ENCODE measurements at places on chromosomes 2 and 18.

- DNase-seq: no peak
These were observed 41.1 kb downstream of the LDAH start for GRCh38 chr2:20781656-20782265.

DNA sequence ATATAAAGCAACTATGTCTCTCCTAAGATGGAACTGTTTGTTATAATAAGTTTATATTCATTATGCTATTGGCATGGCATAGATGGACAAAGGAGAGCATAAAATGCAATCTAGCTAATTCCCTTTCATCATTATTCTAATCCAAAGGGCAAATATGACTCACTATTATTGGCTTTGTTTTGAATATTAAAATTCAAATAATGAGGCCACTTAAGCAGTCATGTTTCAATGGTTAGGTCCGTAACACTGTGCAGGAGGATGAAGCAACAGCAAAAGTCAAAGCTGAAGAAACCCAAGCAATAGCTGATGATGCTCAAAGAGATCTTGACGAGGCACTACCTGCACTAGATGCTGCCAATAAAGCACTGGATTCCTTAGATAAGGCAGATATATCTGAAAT, 177.1 kb downstream of the TRABD2A start:
- no peak for DNase-seq

DNA sequence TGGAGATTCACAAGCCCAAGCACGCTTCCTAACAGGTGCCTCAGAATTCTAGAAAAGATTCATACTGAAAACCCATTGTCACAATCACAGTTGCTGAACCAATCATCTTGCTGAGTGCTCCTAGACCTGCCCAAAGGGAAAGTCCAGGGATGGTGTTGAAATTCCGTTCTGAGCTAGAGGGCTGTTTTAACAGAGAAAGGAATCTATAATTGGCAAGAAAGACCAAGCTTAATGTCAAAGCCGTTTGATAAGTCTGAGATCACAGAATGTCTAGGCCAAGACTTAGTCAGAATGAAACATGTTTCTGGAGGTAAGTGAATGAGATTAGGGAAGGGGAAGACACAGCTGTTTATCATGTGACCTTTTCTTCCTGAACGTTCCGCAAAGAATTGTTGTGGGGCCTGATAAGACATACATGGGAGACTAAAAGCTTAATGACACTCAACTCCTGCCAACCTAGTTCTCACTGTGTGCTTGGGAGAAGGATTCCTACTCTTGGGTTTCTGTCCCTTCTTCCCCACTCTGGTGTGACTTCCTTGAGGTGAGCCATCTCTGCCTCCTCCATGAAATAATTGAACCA, 27.5 kb downstream of the PMAIP1 start:
- no peak for DNase-seq

DNA sequence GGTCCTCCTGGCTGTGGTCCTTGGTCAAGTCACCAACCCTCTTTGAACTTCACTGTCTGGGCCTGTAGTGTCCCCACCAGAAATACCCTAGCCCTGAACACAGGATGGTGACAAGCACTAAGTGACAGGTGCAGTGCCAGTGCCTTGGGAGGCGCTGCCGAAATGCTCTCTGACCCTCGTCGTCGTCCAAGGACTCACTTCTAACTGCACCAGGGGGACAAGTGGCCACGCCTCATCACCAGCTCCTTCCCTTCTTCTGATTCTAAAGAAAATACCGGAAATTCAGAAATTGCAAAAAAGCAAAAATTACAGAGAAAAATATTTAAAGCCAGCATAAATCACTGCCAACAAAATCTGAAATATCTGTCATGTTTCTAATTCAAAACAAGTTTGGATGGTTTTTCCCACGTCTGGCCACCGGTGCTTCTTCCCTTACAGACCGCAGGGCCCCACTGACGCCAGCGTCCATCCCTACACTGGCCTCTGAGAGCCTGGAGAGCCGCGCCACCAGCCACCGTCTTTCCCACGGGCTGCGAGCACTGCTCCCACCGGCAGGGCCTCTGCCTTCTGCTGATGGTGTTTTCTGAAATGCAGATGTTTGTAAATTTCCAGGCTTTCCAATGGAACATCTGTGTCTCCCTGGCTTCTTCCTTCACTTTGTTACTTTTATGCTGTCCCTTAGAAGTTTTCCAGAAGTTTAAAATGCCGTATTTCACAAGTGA, 37.4 kb upstream of the GPC1 start:
- no peak for DNase-seq

- no peak for DNase-seq
These were observed 656.6 kb downstream of the CBLN2 start for GRCh38 chr18:71887509-71887908.

DNA sequence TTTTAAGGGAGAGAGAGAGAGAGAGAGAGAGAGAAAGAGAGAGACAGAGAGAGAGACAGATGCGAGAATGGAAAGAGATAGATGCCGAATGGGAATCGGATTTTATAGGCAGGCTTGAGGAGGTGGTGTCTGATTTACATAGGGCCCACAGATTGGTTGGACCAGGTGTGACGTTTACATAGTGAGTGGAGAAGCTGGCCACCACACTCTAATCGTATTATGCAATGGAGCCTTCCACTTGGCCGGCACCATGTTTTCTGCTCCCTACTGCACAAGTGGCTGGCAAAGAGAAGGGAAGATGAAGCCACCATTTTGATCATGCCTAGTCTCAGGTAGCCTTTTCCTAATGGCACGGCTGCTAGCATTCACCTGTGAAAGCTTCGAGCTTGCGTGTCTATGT, 33.9 kb downstream of the CD8B2 start:
- DNase-seq: no peak

DNA sequence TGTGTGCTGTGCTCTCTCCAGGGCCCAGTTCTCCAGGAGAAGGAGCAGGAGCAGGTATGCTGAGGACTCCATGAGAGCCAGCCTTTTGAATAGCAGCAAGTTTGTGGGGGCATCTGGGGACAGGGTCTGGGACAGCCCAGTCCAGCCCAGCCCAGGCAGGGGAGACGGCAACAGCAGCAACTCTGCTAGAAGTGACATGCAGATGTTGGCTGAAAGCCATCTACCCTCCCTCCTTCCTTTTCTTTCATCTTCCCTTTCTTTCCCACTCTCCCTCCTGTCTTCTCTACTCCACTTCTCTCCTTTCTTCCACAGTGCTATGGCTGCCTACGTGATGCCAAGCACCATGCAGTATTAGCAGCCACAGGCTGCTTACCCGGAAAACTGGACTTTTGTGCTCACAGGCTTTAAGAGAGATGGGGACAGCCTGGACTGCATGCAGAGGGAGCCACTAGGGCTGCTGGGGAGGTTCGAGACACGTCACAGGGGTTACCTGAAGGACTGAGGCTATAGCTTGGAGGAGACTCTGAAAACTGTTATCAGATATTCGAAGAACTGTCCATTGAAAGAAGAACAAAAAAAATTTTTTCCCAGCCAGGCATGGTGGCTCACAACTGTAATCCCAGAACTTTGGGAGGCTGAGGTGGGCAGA, 23.8 kb upstream of the YWHAQ start:
- DNase-seq: no peak

- DNase-seq: no peak
These were observed 58.1 kb downstream of the MAP4K3 start for GRCh38 chr2:39378968-39379367.

GRCh38 chr2:187838690-187839089, 284.5 kb upstream of the TFPI start:
- no peak for DNase-seq

GRCh38 chr2:148640767-148641166, 3.8 kb upstream of the EPC2 start:
- no peak for DNase-seq

GRCh38 chr2:71066856-71067255, 1.6 kb upstream of the NAGK start:
- no peak for DNase-seq

DNA sequence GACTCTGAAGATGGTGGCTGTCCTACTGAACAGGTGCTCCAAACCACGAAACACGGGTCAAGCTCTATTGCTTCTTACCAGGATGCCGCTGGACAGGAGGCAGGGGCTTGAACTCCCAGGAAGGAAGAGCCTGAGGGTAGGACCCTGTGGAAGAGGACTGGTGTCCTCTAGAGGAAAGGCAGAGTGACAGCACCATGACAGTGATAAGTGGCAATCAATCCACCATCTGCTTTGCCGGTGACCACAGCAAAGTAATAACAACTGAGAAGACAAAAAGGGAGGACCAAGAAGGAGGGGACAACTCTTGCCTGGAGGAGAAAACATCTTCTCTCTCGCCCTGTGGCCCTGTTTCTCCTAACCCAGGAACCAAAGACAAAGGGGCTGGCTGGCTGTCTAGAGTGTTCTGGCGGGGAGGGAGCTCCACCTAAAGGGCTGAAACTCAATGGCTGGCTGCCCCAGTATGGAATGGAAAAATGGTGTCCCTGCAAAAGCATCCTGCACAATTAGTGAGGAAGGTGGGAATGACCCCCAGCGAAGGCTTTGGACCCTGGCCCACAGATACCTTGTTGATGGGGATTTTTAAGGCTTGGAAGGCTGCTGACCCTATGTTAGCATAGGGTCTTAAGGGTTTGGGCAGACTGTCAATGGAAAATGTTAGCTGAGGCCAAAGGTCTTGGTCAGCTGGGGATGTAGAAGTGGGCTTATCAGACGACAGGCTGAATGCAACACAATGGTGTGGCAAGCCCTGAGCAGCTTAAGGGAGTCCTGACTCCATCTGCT, 35.4 kb downstream of the PROC start:
- DNase-seq: no peak

GRCh38 chr2:63742580-63742976, 99.1 kb upstream of the UGP2 start:
- no peak for DNase-seq

DNA sequence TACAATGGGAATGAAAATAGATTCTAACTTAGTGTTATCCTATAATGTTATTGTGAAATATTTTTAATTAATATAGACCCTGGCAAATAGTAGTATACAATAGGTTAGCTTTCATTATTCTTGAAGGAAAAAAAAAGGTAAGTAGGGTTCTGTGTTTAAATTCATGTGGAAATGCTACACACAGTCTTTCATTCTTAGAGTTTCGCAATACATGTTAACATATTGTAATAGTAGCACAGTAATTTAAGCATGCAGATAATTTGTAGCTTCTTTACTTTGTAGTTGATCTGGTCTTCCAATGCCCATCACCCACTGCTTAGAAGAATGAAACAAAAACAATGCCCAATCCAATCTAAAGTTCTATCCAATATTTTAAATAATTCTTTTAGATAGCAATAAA, 54.8 kb upstream of the MSTN start:
- DNase-seq: no peak

DNA sequence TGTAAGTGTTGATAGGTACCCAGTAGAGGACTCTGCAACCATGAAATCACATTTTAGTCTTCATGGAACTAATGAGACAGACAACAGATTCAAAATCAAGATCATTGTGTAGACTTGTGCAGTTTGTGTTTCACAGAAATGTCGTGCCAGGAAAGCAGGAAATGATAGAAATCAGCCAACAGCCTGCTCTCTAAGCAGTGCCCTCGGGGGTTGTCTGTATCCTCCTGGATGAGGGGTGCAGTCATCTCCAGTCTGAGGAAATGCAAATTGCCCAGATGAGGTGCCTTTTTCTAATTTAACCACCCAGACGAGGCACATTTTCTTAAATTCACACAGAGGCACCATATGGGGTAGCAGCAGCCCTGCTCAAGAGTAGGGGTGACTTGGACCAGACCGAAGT, 663.1 kb downstream of the XIRP2 start:
- no peak for DNase-seq

DNA sequence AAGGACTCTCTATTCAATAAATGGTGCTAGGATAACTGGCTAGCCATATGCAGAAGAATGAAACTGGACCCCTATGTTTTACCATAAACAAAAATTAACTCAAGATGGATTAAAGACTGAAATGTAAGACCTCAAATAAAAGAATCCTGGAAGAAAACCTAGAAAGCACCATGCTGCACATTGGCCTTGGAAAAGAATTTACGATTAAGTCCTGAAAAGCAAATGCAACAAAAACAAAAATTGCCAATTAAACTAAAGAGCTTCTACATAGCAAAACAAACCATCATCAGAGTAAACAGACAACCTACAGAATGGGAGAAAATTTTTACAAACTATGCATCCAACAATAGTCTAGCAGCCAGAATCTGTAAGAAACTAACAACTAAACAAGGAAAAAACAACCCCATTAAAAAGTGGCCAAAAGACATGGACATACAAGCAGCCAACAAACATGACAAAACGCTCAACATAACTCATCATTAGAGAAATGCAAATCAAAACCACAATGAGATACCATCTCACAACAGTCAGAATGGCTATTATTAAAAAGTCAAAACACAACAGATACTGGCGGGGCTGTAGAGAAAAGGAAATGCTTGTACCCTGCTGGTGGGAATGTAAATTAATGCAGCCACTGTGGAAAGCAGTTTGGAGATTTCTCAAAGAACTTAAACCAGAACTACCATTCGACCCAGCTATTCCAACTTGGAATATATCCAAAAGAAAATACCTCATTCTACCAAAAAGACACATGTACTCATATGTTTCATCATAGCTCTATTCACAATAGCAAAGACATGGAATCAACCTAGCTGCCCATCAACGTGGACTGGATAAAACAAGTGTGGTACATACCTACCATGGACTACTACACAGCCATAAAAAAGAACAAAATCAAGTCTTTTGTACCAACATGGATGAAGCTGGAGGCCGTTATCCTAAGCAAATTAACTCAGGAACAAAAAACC, 30.6 kb downstream of the SEPTIN10 start:
- no peak for DNase-seq

- no peak for DNase-seq
These were observed 180.6 kb upstream of the RBMS1 start for GRCh38 chr2:160674146-160674750.

DNA sequence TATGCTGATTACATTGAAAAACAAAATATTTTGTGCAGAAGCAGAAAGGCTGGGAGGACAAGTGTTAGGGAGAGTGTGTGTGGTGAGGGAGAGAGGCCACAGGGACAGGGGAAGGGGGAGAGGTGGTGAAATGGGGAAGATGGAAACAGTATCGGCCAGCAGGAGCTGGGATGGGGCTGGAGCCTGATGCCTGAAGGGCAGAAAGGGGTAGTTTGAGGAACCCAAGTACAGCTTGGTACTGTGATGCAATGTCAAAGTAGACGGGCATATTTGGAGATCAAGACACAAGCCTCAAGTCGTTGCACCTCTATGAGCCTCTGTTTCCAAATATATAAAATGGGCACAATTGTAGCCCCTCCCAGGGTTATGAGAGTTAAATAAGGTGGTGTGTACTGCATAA, 152.1 kb downstream of the LPIN1 start:
- DNase-seq: no peak

GRCh38 chr2:225735844-225736243, 336.3 kb downstream of the NYAP2 start:
- no peak for DNase-seq

DNA sequence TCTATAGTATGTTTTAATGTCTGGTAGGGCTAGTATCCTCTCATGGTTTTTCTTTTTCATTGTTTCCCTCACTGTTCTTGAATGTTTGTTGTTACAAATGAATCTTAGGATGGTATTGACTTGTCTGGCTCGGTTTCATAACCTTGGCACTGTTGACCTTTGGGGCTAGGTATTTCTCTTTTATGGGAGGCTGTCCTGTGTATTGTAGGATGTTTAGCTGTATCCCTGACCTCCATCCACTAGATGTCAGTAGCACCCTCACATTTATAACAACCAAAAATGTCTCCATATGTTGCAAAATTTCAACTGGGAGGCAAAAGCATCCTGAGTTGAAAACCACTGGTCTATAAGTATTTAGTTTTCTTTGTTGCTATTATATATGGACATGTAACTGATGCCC, 7.0 kb upstream of the AOX1 start:
- no peak for DNase-seq
